Endothelial cell (in vitro differentiated cells): ENCODE measurements at places on chromosomes 2 and 18.

- no peak for DNase-seq
Measured at GRCh38 chr2:33342171-33342570, 134.3 kb upstream of the RASGRP3 start.

- DNase-seq, result no peak
Measured at GRCh38 chr2:20590704-20591515, 60.0 kb downstream of the HS1BP3 start.

DNA sequence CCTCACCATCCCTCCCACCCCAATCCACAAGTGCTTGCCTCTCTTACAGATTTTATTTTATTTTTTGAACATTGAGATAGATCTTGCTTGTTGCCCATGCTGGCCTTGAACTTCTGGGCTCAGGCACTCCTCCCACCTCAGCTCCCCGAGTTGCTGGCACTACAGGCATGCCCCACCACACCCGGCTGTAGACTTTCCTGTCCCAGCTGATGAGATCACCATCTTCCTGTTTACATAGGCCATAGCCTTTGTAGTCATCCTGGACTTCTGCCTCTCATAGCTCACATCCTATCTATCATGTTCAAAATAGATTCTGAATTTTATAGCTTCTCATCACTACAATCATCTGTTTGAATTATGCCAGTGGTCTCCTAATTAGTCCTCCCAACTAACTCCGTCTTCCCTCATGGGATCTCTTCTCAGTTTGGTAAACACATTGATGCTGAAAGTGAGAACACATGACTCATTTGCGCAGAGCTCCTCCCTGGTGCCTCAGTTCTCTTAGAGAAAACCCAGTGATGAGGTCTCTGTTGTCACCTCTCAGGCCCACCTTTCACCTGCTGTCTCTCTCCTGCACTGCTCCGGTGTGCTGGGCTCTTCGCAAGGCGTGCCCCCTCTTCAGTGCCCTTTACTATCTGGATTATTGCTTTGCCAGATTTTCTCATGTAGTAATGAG, 243.0 kb downstream of the ZNF407 start:
- DNase-seq, result no peak

DNA sequence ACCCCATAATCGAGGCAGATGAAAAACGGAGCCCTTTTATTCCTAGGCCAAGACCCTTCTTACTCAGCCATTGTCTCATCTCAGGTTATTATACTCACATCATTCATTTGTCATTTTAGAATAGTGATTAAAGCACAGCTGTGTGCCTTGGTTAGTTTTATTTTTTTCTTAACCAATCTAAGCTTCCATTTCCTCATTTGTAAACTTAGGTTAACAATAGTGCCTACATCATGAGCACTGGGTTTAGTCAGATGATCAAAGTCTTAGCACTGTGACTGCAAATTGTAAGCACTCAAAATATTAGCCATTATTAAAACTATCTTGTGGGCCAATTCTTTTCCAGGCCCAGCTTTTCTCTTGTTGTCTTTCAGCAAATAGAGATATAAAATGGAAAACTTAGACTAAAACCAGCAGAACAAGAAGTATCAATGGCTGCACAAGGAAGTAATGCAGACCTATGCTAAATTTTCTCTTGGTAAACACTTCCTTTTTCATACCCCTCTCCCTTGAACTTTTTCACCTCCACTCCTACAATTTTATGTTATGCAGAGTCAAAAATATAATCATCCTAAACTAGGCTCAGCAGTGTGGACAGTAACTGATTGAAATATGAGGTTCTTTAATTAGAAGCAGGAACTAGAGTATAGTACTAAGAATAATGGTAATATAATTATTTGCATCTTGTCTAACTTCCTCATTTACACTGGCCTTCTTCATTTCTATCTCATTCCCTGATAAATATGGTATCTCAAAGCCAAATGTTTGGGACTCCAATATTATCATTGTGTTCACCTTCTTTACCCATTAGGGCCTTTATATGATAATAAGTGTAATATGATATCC, 21.5 kb upstream of the GALNT3 start:
- DNase-seq, result no peak

GRCh38 chr2:235914756-235915155, 253.4 kb downstream of the GBX2 start:
- no peak for DNase-seq

GRCh38 chr2:127515383-127515915, 10.8 kb downstream of the IWS1 start:
- no peak for DNase-seq

- no peak for DNase-seq
Measured at GRCh38 chr18:49802623-49803022, 10.7 kb downstream of the ACAA2 start.

- DNase-seq, result no peak
Measured at GRCh38 chr2:102313025-102313424, 1.7 kb downstream of the IL1RL1 start.

GRCh38 chr18:36034299-36034895, 33.0 kb downstream of the RPRD1A start:
- no peak for DNase-seq

GRCh38 chr2:27727257-27727656, 44.3 kb upstream of the MRPL33 start:
- DNase-seq, result no peak

- no peak for DNase-seq
Measured at GRCh38 chr2:148546270-148546669, 98.3 kb upstream of the EPC2 start.

- DNase-seq, result no peak
Measured at GRCh38 chr2:232896111-232896510, 26.0 kb downstream of the SNORC start.

DNA sequence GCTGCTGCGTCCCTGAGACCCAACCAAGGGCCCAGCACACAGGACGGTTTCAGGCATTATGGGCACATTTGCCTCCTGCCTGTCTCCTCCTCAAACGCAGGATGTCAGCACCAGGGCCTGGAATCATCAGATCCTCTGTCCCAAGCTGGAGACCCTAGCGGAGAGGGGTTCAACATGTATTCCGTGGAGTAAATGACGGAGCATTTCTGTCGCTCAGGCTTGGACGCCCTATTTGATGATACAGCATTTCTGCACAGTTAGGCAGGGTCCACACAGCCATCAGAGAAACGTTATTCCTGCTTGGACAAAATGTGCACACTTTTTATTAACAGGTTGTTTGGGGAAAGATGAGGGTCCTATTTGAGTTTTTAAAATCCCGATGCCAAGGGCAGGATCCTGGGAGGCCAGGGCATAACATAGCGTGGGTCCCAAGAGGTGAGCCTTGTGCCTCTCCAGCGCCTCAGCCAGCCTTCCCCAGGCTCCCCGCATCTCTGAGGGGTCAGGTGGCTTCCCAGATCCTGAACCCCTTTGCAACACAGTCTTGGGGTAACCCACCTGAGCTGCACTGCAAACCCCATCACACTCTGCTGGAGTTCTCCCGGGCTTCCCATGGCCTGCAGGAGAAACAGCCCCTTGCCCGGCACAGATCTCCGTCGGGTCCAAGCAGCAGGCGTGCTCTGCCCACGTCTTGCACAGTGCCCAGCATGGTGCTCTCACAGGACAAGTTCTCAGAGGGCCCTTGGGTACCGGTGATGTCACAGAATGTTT, 319.7 kb upstream of the MYT1L start:
- DNase-seq, result no peak

DNA sequence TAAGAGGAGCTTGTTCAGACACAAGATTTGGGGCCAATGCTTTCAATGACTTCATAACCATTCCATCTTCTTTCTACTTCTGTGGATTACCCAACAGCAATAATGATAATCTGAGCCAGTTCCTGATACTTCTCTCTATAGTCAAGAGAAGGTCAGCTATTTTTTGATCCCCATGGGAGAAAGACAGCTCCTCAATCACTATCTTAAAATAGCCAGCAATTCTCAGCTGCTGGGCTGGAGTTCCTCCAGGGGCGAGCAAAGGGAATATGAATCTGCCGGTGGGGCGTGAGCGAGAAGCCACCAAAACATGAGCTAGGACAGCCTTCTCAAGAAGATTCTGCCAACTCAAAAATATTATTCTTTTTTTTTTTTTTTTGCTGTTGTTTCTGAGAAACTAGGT, at the start of gene TMEM182:
Gene TMEM182, plus strand, starts transcription at position 269 of the 400 bp plus-strand sequence. CDS start 187 bp downstream, outside the sequence.
- DNase-seq, result no peak

DNA sequence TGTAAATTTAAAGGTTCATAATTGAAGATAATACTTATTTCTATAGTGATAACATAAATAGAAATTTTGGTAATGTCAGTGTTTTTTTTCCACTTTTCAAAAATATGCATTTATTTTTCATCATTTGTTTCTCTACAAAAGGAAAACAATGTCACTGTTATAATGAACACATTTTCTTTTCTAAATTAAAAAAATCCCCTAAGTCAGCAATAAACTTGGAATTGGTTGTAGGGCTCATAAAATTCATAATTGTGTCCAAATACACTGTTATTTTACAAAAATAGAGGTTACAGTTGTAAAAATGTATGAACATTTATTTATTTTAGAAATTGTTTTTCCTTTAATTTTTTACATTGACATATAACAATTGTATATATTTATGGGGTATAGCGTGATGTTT, 26.4 kb upstream of the SERPINB12 start:
- no peak for DNase-seq

DNA sequence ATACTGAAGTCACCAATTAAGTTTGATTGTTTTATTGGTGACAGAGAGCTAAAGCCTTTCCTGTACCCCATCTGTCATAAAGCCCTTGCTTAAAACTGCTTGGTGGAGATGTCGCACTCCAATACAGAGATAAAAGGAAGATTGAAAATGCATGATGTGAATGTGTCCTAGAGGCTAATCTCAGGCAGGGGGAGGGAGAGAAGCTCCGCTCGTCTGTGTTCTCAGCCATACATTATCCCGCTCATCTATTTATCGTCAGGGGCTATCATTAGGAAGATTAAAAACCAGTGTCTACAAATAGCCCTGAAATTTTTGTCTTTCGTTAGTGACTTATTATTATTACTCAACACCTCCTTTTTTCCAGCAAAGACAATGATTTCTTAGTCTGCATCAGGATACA, 110.3 kb downstream of the CMPK2 start:
- no peak for DNase-seq

DNA sequence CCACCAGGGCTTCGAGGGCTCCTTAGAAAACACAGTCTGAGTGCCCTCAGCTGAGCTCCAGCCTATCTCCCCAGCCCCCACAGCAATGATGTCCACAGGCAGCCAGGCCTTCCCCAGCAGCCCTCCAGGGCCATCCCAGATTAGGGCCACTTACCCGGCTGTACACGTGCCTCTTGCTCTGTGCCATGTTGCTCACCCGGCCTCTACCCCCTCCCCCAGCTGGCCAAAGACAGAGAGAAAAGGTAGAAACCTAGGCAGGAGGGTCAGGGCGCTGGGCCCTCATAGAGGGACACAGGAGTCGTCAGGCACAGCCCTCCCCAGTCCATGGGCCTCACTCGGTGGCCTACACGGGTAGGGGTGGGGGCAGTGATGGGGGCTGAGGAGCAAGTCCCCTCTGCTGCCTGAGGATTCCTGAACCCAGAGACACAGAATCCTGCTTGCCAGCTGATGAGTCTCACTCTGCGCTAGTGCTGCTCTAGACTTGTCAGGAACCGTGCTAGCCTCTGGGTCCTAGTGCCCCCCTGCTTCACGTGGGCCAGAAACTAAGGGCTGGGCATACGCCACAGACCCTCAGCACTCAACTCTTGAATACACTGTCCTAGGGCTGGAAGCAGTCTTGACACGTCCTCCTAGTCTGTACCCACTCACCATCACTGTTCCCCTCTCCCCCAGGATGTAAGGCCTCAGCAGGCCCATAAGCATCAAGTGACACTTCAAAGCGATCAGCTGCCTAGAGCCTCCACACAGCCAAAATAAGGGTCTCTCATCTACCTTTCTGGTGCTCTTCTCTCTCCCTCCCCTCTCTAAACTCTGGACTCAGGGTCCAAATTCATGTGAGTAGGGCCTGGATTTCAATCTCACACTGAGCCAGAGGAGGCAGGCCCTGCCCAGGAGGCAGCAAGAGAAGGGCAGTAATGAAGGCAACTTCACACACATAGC, at the start of gene DCTN1:
Gene DCTN1, minus strand, starts transcription at position 461 of the 939 bp plus-strand sequence. Its CDS starts 274 bp downstream, at position 187.
- peak; percentile 37 for DNase-seq

DNA sequence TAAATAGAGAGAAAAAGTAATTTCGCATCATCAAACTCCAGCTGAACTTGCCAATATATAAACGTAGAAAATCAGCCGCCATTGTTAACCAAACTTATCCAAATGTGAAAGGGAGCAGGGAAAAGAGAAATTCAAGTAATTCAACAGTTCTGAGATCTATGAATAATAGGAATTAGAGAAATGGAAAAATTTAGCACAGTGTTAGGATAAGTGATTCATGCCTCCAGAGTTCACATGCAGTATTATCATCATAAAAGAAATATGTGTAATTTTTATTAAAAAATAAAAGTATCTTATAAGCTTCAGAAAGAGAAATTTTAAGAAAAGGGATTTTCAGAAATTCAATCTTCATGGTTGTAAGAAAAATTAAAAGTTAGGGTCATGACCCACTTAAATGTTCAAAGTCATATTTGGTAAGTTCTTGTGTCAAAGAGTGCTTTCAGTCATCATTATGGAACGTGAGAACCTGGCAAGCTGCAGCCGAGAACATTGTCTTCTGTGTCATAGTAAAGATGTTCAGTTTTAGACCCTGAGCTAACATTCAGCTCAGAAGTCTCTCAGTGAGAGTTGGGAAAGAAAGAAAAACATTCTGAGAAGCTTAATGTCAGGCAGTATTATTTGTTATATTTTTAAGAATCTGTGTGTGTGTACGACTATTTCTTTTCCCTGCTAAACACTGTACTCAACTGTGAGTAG, 414.3 kb upstream of the RGPD4 start:
- no peak for DNase-seq

- no peak for DNase-seq
Measured at GRCh38 chr2:85865539-85866164, 23.1 kb downstream of the ST3GAL5 start.

DNA sequence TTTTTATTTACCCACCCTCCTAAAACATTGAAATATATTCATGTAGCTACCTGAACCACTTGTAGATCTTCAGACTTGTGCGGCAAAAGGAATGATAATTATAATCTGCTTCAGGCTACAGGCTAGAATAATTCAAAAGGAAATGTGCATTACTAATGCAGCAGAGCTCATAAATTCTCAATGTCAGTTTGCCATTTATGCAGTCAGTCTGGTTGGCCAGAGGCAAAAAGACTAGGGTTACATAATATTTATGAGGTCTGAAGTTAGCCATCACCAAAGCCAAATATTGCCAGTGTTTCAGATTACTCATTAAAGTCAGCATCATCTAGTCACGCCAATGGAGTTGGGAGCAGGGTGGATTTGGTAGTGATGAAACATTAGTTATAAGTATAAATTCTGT, 38.9 kb downstream of the METAP1D start:
- DNase-seq, result no peak
